ENCODE measurements at places on chromosomes 6 and 20.

DNA sequence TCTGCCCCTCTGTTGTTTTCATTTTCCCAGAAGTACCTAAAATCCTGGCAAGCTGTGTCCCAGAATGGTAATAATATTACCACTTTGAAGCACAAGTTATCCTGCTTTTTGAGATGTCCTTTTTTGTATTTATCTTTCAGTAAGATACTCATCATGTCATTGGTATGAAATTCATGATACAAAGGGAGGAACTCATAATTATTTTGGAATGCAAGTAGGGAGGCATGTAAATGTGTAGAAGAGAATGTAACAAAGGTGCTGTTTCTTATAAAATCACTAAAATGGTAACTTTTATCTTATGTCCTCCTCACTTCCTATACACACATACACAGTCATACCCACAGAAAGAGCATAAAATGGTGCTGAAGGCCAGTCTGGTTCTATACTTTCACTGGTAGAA is 109.9 kb downstream of the CD2AP start:
- peak; percentile 45 for DNase-seq

- no peak for DNase-seq
Observed at GRCh38 chr20:30815577-30816181, 441.8 kb upstream of the DEFB115 start.

DNA sequence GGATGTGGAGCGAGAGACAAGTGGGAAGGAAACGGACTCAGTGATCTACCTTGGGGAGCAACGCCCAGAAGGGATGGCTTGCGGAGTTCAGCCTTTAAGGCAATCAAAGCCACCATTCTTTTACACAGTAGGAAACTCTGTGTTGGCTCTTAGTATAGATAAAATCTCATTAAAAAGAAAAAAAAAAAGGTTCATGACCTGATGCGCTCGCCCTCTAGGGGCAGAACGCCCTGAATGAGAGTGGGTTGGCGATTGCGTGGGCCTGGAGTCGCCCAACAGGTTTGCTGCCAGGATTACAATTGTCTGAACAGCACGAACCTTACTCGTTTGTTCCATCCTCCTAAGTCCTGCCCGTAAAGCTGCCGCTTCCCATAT is 1.2 kb downstream of the TPD52L1 start:
- DNase-seq, result peak; percentile 32

GRCh38 chr6:1383729-1384548 is 5.4 kb upstream of the FOXF2 start:
- DNase-seq, result no peak

DNA sequence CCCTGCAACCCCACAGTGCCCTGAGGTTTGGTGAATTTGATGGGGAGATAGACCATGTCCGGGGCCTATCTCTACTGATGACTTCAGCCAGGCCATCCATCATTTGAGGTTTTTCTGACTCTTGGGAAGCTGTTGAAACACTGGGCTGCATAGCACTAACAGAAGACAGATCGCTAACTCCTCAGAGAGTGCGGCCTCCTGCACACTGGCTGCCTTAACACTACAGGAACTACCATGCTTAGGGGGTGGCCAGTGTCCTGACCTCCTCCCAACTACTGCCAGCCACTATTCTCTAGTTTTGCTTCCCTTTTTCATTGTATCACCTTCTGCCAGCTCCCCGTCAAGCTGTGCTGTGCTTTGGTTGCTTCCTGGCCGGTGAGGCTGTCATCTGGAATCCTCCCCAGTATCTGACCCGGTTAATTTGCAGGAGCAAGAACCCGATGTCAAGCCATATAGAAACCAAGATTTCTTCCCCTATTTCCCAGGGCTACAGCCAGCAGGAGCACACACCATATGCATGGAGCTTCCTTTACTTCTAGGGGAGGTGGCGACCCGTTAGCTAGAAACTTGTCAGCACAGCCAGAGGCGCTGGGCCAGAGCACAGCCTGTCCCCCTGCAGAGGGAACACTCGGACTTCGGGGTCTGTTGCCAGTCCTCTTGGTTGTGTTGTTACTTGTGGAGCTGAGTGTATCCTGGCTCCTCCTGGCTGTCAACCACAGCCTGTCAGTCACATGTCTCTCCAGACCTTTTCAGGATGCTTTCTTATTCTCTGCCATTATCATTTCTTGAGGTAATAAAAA is 57.3 kb upstream of the TRAF3IP2 start:
- DNase-seq, result no peak

DNA sequence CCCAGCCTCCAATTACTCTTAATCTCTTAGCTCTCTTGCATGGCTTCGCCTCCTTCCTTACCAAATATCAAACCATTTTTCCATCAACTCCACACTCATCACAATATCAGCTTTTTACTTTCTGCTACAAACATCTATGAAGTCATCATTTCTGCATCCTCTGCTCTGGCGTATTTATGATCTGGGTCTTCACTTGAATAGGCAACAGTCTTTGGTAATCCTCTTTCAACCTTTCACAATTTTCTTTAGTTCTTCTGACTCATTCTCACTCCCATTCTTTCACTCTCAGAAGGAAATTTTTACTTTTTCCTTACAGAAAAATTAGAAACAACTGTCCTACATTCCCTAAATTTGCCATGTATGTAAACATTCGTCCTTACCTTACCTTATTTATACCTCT is 522.4 kb downstream of the HDGFL1 start:
- peak; percentile 28 for DNase-seq

DNA sequence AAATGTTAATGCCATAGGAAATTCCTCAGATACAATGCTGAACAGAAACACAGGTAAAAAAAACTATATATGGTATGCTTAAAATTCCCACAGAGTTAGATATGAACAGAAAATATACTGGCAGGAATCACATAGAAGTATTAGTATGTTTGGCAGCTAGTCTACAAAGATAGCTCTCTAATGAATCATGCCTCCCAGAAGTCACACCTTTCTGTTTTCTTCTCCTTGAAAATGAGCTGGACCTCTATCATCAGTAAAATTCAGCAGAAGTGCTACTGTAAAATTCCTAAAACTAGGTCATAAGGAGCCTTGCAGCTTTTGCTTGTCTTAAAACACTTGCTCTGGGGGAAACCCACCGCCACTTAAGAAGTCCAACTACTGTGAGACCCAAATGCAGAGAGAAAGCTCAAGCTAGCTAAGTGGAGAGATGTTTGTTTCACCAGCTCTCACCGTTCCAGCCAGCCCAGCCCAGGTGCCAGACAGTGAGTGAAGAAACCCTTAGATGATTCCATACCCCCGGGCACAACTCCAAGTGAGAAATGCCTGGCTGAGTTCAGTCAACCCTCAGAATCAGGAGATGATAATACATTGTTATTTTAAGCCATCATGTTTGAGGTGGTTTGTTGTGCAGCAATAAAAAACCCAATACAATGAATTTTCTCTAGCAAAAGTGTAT is 43.0 kb downstream of the TSPYL4 start:
- peak; percentile 29 for DNase-seq

DNA sequence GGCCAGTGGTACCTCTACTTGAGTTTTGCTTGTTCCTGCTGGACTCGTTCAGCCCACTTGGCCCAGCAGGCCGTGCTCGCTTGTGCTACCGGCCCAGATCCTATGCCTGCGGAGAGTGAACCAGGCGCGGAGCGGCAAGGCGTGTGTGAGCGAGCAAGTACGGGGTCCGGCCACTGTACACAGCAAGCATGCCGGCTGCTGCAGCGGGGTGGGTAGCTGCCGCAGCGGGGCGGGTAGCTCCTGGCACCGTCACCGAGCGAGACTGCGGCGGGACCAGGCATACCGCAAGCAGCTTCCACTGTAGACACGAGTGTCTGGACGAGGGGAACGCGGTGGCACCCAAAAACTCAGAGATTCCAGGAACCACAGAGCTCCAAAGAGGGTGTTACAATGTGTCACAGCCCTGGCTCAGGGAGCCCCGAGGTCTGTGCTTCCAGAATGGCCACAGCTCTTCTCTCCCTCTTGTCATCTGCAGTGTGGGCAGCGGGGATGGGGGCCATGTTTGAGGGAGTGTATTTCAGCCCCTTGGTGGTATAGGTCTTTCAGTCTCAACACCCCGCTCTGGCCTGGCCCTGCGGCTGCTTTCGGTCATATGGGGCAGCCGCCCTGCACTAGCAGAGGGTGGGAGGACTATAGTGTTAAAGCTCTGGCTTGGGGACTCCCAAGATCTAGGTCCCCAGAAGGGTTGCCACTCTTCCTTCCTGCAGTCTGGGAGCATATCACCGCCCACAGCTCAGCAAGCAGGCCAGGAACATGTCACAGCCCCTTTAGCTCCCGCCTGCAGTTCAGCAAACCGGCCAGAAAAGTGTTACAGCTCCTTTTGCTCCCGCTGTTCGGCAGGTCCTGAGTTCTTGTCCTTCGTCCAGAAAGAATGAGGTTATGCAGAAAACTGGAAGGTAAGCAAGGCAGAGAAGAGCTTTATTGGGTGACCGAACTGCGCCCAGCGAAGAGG is 6.1 kb upstream of the RWDD1 start:
- DNase-seq, result no peak

DNA sequence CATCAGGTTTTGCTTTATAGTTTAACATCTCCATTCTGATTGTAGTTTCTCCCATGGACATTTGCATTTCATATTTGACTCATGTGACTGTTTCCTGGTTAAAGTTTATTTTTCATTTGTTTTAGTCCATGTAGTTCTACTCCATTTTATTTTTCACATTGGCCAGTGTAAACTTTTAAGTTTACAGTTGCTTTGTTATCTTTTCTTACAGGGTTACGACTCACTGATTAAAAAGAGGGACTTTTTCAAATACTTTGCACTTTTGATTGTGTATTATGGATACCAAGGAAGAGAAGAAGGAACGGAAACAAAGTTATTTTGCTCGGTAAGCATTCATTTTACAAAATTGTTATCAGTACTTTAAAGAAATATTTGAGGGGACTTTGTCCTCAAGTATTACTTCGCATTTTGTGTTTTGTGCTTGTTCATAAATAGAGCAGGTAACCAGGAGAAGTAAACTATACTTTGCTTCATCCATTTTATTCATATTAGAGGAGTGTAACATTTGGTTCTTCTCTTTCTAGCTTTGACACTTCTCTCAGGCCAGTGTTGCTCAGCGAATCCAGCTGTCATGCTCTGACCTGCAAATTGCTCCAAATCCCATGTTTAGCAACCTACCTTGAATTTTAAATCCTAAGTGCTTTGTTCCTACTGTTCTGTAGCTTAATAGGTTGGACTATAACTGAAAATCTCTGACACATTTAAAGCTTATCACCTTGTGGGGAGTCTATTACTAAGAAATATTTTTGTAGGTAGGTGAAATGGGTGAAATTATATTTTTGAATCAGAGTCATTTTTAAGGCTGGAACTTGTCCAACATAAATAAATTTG is 24.5 kb downstream of the NCOA7 start:
- DNase-seq, result no peak

DNA sequence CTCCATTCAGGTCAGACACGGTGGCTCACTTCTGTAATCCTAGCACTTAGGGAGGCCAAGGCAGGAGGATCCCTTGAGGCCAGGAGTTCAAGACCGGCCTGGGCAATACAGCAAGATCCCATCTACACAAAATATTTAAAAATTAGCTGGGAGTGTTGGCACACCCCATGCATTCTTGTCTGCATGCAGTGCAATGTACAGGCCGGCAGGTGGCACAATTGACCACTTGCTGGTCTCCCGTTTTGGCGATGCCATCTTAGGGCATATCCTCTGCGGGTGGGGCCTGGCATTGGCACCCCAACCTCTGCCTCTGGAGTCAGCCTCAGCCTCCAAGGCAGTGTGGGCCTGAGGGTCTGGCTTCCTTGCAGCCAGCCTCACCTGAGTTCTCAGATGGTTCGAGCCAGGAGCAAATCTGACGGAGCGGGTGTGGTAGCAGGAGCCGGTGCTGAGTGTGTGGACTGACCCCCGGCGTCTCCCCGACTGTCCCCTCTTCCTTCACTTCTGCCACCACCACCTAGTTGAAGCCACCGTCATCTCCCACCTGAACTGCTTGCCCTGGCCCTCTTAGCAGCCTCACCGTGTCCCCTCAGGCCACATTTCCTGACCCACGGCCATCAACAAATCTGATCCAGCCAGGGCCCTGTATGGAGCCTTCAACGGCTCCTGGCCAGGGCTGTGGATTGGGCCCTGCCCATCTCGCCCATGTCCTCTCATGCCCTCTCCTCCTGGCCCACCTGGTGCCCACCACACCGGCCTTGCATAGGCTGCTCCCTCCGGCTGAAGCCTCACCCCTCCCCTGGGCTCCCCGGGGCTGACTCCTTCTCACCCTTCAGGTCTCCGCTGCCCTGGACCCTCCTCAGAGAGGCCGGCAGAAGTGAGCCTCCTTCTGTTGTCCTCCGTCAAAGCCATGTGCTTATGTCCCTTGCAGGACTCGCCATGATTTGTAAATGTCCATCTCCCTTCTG is 44.0 kb downstream of the EFCAB8 start:
- DNase-seq, result peak; percentile 40

DNA sequence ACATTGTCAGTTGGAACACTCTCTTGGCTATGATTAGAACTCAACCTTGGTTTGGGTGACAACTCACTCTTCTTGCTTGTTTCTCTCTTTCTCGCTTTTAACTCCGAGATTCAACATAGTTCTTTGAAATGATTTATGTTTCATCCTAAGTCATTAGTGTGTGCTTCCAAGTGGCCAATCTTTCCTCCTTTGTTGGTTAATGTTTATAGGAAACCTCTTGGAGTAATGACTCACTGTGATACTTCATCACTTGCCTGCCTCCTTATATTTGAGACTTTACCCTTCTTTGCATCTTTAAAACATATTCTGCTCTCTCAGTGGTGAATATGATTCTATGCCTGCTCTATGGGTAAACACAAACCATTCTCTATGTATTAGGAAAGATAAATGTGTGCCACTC is 279.7 kb upstream of the FLRT3 start:
- no peak for DNase-seq

DNA sequence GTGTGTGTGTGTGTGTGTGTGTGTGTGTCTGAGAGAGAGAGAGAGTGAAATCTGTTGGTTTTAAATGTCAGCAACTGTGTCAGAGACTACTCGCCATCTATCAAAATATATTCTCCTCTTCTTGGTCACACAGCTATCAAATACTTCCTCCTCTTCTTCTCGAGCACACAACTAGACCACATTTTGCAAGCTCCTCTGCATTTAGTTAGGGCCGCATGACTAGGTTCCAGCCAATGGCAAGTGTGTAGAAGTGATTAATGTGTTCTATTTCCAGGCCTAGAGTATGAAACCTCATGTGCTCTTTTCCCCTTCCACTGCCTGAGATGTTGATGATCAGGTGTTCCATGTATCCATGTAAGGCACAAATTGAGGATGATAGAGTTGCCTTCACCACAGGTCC is 278.5 kb upstream of the MARCKS start:
- no peak for DNase-seq
